SK-N-DZ (cell line): ENCODE measurements at places on chromosomes 1 and 21.

DNA sequence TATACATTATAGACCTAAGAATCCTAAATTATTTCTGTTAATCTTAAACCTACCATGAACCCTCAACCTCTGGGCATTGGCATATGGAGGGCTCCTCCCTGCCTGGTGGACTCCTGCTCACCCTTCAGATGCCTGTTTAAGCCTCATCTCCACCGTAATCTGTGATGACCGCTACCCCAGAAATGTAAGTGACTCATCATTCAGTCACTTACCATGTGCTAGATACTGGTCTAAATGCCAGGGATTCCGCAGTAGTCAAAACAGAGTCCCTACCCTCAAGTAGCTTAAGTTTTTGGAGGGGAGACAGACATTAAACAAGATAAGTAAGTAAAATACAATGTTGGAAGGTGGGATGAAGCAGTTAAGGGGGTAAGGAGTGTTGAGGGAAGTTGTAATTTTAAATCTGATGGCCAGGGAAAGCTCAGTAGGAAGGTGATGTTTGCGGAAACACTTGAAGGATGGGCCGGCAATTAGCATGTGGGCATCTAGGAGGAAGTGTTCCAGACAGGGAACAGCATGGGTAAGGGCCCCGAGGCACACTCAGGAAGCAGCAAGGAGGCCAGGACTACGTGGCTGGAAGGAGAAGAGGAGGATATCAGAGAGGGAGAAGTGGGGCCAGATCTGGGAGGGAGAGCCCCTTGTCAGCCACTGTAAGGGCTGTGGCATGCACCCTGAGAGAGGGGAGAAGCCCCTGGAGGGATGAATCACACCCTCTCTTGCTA lies 141.7 kb upstream of the HOOK1 start:
- no peak for DNase-seq

- DNase-seq: no peak
Observed at GRCh38 chr1:174740249-174740968, 259.3 kb upstream of the CACYBP start.

DNA sequence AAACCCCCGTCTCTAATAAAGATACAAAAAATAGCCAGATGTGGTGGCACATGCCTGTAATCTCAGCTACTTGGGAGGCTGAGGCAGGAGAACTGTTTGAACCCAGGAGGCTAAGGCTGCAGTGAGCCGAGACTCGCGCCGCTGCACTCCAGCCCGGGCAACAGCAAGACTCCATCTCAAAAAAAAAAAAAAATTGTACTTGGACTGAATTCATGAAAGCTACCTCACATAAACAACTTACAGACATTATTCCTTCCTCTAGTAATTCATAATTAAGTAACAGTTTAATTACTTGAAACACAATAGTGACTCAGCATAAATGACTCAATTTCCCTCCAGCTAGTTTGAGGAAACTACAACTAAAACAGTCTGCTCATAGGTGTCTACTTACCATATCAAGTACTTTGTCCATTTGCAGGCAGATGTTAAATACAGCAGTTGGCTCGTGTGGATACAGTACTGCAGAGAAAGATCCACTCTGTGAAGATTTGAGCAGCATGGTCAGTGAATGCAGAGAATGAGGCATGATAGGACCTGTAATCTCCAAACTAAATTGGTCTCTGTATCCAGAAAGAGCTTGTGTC lies 9.4 kb downstream of the DONSON start:
- no peak for DNase-seq

DNA sequence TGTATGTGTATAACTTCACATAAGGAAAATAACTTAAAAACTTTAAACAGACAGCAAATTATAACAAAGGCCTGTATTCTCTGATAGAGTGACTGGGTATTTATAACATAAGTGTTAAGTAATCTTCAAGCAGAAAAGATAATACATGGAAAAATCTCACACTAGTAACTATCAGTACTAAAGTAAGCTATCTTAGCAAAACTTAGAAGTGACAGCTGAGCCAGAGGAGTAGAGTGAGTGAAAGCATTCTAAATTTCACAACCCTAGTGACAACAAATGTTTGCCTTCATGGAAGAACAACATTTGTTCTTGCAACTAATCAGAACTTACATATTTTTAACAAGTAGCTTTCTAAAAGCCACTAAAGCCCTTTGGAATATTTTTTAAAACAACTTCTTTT lies 74.5 kb upstream of the B3GALT2 start:
- DNase-seq: no peak

- no peak for DNase-seq
Observed at GRCh38 chr1:69520326-69520725, 47.4 kb upstream of the LRRC7 start.

GRCh38 chr1:96715482-96715881 lies 6.1 kb upstream of the PTBP2 start:
- no peak for DNase-seq

- DNase-seq: no peak
Observed at GRCh38 chr1:223642237-223642636, 23.3 kb downstream of the CAPN8 start.

DNA sequence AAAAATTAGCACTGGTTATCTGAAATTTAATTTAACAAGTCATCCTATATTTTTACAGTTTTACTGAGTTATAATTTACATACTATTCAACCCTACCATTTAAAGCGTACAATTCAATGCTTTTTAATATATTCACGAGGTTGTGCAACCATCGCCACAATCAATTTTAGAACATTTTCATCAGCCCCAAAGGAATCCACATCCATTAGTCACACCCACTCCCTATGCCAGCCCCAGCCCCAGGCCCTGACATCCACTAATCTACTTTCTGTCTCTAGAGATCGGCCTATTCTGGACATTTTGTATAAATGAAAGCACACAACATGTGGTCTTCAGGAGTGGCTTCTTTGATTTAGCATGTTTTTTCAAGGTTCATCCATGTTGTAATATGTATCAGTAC lies 134.7 kb downstream of the PSMG1 start:
- DNase-seq: no peak

GRCh38 chr1:32742199-32742947 lies 39.8 kb upstream of the SYNC start:
- DNase-seq: no peak

DNA sequence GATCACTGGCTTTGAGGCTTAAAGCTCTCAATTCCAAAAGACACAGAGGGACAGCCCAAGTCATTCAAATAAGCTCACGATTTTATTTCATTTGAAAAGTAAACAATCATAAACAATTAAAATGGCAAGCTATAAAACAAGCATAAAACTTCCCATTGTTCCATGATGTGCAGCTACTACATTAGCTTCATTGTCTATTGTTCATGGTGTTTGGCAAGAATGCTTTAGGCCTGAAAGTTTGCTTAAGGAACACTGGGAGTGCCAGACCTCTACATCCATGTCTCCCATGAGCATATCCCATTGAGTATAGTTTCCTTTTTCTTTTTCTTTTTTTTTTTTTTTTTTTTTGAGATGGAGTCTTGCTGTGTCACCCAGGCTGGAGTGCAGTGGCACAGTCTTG lies 286.1 kb upstream of the ESRRG start:
- DNase-seq: no peak

DNA sequence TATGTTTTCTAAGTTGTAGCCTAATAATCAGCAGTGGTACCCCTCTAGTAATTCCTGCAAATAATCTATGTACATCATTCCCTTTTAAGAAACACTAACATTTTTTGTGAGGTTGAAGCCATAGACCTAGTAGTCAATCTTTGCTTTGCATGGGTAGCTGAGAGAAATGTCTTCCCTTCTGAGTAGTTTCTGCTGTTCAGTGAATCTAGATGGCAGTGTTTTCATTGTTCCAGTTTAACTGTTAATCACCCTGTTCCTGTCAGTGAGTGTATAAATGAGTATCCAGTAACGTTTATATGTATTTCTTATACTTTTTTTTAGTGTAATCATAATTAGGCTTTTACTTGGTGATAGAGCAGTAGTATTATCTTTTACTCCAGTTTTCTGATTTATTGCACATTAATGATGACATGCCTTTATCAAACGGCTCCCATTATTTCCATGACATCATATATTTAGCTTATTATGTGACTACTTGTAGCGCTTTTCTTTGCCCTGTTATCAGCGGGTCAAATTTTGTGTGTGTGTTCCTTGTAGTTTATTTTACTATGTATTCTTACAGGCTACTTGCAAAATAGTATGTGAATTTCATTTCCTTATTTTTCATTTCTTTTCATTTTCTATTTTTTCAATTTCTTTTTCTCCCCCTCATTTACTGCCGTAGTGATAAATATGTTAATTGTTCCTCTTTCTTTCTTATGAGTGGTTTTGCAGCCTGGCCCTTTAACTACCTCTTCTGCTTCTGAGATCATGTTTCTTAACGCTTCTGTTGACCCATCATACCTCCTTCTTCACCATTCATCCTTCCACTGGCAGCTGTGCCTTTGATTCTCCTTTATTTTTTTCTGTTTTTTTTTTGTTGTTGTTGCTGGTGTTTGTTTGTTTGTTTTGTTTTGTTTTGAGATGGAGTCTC lies 18.8 kb downstream of the CEP350 start:
- no peak for DNase-seq

- no peak for DNase-seq
Observed at GRCh38 chr1:186620566-186621350, 59.5 kb downstream of the PTGS2 start.

DNA sequence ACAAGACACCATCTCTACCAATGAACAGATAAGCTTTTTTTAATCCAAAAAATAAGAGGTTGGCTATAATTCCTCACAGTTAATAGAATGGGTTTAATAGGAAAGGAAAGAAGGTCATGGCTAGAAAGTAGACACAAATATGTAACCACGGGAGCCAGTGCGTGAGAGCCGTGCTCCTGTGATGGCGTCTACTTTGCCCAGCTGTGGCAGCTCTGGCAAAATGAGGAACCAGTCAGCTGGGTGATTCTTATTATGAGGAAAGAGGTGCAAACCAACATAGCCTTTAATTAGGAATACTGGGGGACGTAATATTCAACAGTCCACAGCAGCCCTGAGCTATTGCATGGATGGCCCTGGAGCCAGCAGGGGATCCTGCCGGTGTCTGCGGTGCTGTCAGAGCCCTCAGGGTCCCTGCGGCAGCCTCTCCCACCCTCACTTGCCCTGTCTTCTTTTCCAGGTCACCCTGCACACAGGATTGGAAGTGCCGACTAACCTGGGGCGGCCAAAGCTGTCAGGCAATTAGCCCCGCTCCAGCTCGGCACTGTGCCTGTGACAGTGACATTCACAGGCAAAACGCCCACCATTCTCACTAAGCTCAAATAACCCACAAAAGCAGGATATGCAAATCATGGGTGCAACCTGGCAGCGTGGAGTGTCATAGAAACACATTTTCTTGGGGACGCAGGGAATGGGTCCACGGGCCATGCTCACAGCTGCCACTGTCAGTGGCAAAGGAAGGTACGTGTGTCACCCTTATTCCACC lies 25.9 kb upstream of the GNPAT start:
- DNase-seq: no peak

GRCh38 chr1:97603776-97604175 lies 317.1 kb downstream of the DPYD start:
- peak; percentile 23 for DNase-seq

GRCh38 chr1:30965924-30966599 lies 57.5 kb upstream of the SDC3 start:
- DNase-seq: no peak

GRCh38 chr1:57423656-57424211 lies at the start of gene DAB1:
TSS of gene DAB1 (minus strand) at chr1:57424060. CDS start at chr1:57291030, 133,030 bp downstream.
- DNase-seq: no peak

DNA sequence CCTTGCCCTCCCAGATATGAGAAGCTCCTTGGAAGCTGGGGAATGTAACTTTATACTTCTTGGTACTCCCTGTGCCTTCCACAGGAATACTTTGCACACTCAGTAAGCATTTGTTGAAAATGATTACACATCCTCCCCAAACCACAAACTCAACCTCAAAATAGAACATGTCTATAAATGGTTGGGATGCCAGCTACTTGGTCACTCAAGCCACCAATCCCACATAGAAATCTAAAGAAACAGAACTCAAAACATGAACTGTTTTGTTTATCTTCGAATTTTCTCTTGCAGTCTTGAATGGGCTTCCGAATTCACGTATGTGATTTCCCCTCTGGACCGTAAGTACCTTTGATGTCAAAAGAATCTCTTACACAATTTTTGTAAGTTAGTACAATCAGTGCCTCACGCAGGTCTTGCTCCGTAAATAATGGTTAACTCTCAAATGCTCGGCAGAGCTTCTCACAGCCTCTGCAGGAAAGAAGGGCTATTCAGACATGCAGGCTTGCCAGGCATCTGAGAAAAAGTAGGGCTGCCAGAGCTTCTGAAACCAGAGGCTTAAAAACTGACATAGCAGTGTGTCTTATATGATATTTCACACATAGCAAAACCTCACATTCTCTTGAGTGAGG lies 26.9 kb downstream of the SORT1 start:
- no peak for DNase-seq

DNA sequence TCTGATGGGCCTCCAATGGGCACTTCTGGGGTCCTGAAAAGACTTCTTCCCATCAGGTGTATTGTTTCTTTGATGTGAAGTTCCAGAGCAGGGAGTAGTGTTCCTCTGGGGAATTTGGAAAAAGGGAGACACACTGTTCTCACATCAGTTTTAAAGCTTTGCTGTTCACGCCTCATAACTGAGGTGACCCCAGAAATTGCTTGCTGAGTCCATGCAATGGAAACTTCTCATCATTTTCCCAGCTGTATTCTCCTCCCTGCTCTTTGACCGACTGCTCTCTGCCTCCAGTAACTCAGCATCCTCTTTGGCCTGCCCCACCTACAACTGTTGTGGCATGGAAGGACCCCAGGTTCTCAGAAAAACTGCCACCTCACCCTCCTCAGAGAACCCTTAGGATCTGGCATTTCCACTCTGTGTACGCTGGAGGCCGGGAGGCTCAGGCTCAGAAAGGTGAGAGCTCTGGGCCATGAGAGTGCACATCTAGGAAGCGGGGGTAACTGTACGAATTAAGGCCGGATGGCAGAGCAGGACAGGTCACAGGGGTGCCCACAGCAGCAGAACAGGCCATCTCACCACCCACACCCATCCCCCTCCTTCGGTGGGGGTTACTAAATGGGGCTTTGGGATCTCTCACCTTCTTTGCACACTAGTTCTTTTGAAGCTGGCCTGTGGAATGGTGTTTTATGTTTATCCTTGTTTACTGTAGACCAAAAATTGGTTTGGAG lies 51.2 kb downstream of the STX6 start:
- DNase-seq: no peak

DNA sequence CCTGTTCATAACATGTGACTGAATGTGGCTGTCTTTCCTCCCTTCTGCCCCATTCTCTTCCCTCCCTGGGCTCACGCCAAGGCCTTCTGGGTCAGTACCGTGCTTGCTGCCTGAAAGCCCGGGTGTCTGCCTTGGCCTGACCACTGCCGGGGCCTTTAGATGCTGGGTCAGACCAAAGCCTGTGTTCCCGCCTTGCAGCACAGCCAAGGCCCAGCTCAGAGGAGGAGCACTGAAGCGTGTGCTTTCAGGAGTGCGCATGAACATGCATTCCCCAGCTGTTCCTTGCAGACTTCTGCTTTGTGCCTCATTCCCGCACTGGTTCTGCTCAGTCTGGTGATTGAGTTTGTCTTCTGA lies 27.0 kb upstream of the SARS1 start:
- DNase-seq: no peak
